Sigmoid colon (tissue), 7 donors: ENCODE measurements at places on chromosomes 2 and 18. TPM values are rescaled to one million over a fixed set of nuclear protein-coding genes. Genes with fewer than 3 reads are reported as not detected.

GRCh38 chr18:34928088-34928753 lies 113.0 kb upstream of the MAPRE2 start:
- H3K4me3 ChIP-seq: no peak overlapping the region
- H3K27ac ChIP-seq: no peak overlapping the region
- H3K4me1 ChIP-seq: no peaks in the 10 kb centered on the region

DNA sequence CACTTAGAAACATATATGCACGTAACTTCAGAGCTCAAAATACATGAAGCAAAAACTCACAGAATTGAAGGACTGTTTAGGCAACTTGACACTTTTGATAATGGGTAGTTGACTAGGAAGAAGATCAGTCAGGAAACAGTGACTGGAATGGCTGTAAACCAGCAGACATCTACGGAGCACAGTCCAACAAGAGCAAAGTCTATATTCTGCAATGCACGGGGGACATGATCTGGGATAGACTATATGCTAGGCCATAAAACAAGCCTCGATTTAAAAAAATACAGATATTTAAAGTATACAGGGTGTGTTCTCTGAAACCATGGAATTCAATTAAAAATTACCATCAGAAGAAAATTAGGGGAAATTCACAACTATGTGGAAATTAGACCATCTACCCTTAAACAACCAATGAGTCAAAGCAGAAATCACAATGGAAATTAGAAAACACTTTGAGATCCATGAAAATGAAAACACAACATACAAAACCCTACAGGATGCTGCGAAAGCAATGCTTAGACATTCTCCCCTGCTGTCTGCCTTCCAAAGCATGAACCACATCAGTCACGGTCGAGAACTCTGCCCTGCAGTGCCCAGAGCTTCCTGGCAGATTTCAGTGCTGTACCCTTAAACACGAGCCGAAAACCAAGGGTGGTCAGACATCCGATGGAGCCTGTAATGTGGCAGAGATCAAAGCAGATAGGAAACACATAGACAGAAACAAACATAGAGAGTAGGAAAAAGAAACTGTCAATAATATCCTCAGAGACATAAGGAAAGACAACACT lies 651.9 kb upstream of the HS6ST1 start:
- H3K27ac ChIP-seq: no peak overlapping the region
- H3K4me1 ChIP-seq: no peaks in the 10 kb centered on the region
- no peak for DNase-seq
- no peaks in the 10 kb centered on the region for H3K27me3 ChIP-seq
- H3K4me3 ChIP-seq: no peak overlapping the region

CLIP4 gene
- 5.0 TPM for polyA plus RNA-seq

CHST9 gene
- polyA plus RNA-seq: 0.60 TPM
